ENCODE measurements at places on chromosomes 5 and 9.

DNA sequence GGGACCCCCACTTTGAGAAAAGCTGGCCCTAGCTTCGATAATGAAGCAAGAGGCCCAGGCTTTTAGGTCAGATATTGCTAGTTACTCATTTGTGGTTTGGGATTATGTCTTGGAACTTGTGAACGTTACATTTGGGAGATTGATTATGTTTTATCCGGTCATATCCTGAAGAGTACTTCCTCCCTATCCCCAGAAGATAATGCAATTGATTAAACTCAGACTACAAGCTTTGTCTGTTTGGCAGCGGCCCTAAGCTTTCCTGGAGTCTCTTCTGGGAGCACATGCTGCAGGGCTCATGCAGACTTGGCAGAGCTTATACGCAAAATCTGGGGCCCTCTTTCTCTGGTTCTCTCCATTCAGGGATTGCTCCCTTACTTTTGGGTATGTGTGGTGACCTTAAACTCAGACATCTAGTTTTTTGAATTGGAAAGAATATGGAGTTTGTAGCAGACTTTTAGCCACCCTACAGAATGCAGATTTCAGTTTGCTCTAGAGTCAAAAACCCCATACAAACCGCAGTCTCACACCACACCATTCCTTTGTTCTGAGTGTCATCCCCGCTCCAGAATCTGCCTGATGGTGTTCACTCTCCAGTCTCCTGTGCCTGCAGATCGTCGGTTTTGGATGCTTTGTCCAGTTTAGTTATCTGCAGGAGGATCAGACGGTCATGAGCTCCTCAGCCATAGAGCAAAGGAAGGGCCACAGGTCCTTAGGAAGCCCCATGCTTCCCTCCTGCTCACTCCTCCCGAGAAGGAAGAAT lies 449.5 kb upstream of the TRPC7 start:
- no peak for DNase-seq

GRCh38 chr9:135014311-135015010 lies 73.0 kb upstream of the OLFM1 start:
- DNase-seq, result no peak

- no peak for DNase-seq
These were observed 78.0 kb downstream of the CFAP77 start for GRCh38 chr9:132487980-132488535.

GRCh38 chr9:89379508-89380115 lies 61.3 kb downstream of the SECISBP2 start:
- no peak for DNase-seq

- no peak for DNase-seq
These were observed 290.7 kb downstream of the PRELID2 start for GRCh38 chr5:145544401-145544800.

GRCh38 chr5:126746290-126746689 lies 30.6 kb upstream of the LMNB1 start:
- DNase-seq, result no peak

GRCh38 chr5:117357886-117358285 lies 783.3 kb upstream of the SEMA6A start:
- DNase-seq, result no peak

GRCh38 chr5:16628376-16628775 lies 11.6 kb upstream of the RETREG1 start:
- no peak for DNase-seq

- no peak for DNase-seq
These were observed 108.6 kb upstream of the ATP10B start for GRCh38 chr5:160960592-160960991.

GRCh38 chr9:127081250-127082185 lies 40.9 kb downstream of the ANGPTL2 start:
- no peak for DNase-seq

DNA sequence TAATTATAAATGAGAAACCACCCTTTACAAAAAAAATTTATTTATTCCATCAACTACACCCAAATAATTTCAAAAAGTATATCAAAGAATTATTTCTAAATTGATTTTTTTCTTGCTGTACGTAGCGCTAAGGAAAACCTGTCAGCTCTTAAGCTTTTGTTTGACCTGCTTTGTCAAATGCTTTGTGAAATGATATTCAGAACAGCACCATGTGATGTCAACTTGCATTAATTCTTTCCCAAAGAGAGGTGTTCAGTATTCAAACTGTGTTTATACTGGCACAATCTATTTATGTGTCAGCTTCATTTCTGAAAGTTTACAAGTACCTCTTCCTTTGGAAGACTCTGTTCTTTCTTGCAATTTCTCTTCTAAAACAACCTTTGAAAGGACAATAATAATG lies 12.0 kb upstream of the ARSB start:
- DNase-seq, result no peak

DNA sequence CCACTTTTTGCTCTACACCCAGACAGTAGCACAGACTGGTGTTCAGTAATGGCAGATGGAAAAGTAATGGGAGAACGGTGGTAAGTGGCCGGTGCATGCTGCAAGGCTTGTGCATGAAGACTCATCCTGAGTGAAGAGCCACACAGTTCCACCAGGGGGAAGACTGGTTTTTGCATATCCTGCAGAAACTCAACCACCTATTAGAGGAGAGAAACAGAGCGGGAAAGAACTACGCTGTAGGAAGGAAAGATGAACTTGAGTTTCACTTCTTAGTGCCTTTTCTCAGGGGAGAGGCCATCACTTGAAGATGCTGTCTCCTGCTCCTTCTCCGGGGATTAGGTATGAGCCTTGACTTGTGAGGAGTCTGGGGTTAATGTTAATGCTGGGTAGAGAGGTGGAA lies 9.4 kb upstream of the PRSS3 start:
- peak; percentile 25 for DNase-seq

GRCh38 chr5:95919658-95920057 lies 42.0 kb downstream of the ELL2 start:
- DNase-seq, result no peak

DNA sequence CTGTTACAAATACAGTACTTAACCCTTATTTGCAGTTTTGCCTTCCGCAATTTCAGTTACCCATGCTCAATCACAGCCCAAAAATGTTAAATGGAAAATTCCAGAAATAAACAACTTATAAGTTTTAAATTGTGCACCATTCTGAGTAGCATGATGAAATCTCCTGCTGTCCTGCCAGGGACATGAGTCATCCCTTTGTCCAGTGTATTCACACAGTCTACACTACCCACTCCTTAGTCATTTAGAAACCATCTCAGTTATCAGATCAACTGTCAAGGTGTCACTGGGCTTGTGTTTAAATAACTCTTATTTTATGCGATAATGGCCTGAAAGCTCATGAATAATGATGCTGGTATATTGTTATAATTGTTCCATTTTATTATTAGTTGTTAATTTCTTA lies 95.8 kb downstream of the PLCXD3 start:
- DNase-seq, result peak; percentile 63

DNA sequence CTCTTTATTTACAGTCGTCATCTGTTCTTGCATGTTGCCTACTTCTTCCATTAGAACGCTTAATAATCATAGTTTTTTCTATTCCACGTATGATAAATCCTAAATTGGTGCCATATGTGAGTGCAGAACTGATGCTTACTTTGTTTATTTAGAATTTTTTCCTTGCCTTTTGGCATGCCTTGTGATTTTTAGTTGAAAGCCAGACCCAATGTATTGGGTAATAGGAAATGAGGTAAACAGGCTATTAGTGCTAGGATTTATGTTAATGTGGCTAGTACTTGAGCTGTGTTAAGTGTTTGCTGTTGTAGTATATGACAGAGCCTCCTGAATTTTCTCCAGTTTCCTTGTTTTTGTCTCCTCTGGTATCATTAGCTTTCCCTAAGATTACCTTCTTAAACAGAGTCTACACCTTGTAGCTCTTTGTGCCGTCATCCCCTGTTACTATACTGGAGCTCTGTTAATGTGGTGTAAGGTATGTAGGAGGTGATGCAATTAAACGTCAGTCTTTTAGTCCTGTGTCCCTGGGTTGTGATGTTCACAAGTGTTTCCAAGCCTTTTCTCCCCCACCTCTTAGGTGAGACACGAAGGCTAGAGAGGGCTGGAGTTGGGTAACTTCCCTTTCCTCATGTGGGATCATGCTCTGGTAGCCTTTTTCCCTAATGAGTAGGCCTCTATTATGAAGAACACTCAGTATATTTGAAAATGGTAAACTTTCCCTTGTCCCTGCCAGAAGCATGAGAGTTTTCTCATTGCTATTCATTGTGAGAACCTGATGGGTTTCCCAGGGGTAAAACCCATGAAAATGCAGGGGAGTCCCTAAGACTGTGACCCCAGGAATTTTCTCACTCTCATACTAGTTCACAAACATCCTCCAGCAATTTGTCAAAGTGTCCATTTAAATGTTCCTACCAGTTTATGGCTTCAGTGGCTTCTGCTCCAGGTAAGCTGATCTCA lies 21.2 kb downstream of the SPATA31D3 start:
- no peak for DNase-seq

- DNase-seq, result peak; percentile 88
These were observed 7.2 kb upstream of the KLHL3 start for GRCh38 chr5:137743031-137743640.

- DNase-seq, result no peak
These were observed 125.5 kb downstream of the OLFM1 start for GRCh38 chr9:135212961-135213360.

- DNase-seq, result no peak
These were observed 10.0 kb downstream of the RXRA start for GRCh38 chr9:134336228-134336627.

- no peak for DNase-seq
These were observed 6.2 kb upstream of the GSN start for GRCh38 chr9:121261755-121262154.

DNA sequence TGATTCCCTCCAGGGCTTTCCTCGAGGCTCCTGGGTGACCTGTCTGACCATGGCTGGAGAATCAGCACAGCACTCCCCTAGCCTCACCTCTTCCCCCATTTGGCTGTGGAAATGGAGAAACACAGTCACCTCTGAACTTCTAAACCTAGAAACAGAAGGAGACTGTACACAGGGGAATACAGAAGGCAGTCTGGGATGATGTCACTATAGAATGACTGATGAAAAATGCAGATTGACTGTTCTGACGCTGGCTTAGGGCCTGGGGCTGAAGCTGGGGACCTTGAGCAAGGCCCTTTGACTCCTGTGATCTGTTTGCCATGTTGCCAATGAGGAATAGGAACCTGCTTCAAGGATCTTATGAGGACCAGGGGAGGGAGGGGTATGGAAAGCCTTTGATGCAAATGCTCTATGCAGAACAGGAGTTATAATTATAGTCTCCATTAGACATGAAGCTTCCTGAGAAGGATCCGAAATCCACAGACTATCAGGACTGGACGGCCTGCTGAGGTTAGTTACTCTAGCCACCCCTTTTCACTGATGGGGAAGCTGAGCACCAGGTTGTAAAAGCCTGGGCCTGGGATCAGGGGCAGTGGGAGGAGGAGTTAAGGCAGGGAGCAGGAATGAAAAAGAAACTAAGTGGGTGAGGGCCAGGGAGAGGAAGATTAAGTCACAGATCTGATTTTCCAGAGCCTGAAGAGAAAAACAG lies 24.4 kb upstream of the ANXA6 start:
- no peak for DNase-seq

- DNase-seq, result peak; percentile 83
These were observed 35.4 kb upstream of the C5orf47 start for GRCh38 chr5:173953528-173954090.

DNA sequence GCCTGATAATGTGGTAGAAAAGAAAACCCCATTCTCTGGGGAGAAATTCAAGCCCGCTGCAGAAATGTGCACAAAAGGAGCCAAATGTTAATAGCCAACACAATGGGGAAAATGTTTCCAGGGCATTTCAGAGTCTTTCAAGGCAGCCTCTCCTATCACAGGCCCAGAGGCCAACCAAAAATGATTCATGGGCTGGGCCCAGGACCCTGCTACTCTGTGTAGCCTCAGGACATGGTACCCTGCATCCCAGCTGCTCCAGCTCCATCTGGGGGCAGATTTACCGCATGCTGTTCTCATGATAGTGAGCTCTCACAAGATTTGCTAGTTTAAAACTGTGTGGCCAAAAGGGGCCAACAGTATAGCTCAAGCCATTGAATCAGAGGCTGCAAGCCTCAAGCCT lies 41.1 kb downstream of the RAPGEF6 start:
- no peak for DNase-seq

GRCh38 chr9:98432134-98432533 lies 176.7 kb upstream of the TBC1D2 start:
- DNase-seq, result no peak

- no peak for DNase-seq
These were observed 3.1 kb upstream of the DOCK8 start for GRCh38 chr9:211557-211956.

DNA sequence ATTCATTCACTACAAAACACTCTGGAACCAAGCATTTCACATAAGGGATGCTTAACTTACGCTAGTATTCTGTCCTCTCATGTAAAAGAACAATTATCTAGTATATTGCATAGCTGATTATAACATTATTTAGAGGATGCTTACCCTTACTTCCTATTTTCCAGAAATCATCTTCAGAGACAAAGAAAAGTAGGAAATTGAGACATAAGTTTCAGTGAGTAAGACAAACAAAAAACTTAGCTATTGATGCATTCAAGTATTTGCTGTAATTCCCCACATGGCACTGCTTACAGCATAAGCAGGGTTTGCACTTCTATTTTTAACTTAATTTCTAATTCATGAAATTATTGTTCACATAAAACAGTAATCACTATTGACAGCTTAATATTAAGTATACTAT lies 104.8 kb upstream of the SREK1 start:
- DNase-seq, result no peak

DNA sequence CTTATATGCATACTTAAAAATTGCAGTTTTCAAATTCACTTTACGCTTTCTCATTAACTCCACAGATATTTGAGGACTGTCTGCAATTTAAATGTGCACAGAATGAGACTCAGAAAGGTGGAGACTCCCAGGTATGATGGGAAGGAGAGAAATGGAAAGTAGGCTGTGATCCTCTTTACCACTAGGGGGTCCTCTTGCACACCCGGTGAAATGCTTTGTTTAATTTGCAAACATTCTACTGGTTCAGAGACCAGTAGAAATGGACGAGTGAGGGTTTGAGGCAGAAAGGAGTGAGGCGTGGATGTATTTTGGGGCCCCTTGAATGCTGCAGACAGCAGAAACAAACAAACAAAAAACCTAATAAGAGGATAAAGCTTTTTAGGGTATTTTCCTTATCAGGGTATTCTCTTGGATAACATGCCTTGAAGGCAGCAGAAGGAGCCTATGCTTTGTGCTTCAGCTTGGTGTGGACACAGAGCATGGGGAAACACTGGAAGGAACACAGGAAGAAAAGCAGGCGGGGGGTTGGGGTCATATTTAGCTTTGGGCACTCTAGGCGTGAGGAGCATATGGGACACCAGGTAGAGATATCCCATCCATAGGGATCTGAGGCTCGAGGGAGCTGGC lies 410.1 kb downstream of the DMRT2 start:
- peak; percentile 62 for DNase-seq

DNA sequence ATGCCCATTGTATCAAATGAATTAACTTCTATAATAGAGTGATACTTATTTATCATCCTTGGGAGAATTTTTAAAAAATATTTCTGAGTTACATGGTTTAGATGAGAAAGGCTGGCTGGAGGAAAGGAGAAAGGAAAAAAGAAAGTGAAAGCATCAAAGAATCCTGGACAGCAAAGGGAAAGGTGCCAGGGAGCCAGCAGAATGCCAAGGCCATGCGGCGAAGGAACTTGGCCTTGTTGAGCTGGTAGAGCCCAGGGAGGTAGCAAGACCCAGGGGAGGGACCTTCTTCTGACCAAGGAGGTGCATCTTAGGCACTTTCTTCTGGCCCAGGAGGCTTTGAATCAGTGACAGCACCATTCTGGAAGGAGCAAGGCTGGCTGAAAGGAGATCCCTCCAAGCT lies 240.5 kb downstream of the ENC1 start:
- no peak for DNase-seq

All from DMS53 (cell line).